ENCODE measurements at places on chromosomes 6 and 20.
A peak's percentile ranks its signal among the peaks of the same experiment; 100 is the strongest.

DNA sequence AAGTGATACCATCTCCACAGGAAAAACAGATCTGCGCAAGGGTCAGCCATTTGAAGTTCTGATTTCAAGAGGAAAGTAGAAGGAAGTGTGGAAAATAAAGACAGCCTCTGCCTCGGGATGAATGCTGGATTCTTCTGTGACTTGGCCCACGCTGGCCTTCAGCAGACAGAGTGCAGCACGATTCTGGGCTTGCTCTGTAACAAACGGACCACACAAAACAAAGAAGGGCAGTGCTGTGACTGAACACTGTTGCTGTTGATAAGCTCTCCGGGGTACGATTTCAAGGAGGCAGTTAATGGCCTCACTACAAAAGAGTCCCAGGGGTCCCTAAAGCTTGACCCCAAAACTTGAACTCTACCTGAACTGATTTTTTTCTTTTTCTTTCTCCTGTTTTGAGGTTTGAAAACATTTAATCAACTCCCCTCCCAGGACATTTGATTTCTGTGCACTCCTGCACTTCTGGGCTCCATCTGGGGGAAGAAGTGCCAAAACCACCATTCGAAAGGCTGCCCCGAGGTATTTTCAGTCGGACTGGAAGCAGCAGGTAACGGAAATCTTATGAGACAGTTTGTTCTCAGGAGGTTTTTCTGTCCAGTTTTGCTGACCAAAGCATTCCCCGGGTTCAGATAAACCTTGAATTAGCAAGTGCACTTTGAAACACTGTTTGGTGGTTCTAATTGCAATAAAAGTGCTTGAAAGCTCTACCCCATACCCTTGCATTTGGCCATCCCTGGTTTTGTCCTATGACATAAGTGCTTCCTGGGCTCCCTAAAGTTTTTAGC, 189.6 kb downstream of the MYLK4 start:
- no peak for DNase-seq

- no peak for DNase-seq
Measured at GRCh38 chr6:36757206-36757605, 59.6 kb downstream of the RAB44 start.

- DNase-seq = no peak
Measured at GRCh38 chr20:63204362-63204761, 11.6 kb downstream of the YTHDF1 start.

DNA sequence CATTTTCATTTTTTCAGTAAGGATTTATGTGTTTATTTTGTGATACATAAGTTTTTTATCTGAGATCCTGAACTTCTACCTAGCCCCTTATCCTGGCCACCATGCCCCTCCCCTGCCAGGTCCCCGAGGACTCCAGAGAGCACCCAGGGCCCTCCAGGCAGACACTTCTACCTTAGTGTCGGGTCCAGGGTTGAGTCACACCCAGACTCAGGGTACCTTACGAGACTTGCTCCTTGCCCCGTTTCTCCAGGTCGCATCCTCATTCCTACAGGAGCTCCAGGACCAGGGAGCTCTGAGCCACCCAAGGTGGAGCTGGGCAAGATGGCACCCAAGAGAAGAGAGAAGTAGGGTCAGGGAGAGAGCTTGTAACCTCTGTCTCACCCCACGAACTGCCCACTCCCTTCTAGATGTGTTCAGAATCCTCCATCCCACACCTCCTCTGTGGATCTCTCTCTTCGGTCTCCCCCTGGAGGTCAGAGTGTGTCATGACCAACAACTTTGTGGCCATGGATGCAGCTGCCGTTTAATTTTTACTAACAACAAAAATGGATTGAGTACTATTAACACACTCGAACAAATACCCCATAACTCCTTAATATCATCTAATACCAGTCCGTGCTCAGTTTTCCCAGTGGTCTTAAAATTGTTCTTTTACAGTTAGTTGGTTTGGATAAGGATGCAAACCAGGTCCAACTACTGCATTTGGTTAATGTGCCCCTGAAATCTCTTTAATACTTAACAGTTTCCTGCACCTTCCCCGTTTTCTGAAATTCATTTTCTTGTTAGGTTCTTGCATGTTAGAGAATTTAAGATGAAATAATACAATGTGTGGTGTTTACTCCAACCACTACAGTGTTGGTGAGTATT, 130.6 kb upstream of the INSM1 start:
- no peak for DNase-seq

- peak; percentile 11 for DNase-seq
Measured at GRCh38 chr6:35496841-35497570, at the start of gene TEAD3. Gene TEAD3, minus strand, starts transcription at chr6:35497079.

DNA sequence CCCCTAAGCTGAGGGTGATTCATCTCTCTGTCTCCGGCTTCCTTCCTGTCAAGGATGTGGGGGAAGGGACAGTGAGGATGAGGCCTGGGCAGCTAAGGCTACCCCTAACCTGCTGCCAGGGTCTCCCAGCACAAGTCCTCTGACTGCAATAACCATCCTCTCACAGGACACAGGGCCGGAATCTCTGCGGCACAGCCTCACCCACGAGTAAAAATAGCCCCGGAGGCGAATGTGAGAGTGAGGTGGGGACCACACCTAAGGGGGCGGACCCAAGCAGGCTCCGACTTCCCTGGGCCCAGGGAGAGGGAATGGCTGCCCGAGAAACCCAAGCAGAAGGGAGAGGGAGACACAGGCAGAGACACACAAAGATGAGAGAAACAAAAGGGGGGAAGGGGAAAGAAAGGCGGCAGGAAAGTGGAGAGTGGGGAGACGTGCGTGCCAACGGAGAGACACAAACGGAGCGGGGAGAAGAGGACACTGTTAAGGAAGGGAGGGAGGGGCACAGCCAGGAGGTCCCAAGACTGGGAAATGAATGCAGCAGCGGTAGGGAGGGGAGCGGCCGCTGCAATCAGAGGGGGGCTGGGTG, 1.4 kb downstream of the CLIC1 start:
- DNase-seq = peak; percentile 31

DNA sequence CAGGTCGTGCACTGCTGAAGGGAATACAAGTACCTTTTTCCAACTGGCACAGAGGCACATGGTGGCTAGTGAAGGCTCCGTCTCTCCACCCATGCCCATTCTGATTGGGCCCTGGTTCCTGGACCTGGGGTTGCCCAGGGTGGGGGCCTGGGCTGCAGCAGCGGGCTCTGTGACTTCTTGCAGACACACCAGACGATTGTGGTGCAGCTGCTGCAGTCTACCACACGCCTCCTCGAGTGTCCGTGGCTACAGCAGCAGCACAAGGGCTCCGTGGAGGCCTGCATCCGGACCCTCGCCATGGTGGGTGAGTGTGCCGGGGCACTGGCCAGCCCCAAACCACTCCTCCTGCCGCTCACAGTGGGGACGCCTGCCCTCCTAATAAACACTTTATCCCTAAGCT, 29.2 kb downstream of the UQCC2 start:
- no peak for DNase-seq

- no peak for DNase-seq
Measured at GRCh38 chr6:26309731-26310142, 55.3 kb upstream of the BTN3A2 start.

GRCh38 chr6:98783578-98783977, 50.8 kb upstream of the POU3F2 start:
- no peak for DNase-seq
